ENCODE measurements at places on chromosomes 12 and 14.
A peak's percentile ranks its signal among the peaks of the same experiment; 100 is the strongest.

- no peak for DNase-seq
Measured at GRCh38 chr12:101761350-101761749, 22.1 kb upstream of the SYCP3 start.

GRCh38 chr12:38776647-38777046 lies 128.7 kb downstream of the CPNE8 start:
- no peak for DNase-seq

DNA sequence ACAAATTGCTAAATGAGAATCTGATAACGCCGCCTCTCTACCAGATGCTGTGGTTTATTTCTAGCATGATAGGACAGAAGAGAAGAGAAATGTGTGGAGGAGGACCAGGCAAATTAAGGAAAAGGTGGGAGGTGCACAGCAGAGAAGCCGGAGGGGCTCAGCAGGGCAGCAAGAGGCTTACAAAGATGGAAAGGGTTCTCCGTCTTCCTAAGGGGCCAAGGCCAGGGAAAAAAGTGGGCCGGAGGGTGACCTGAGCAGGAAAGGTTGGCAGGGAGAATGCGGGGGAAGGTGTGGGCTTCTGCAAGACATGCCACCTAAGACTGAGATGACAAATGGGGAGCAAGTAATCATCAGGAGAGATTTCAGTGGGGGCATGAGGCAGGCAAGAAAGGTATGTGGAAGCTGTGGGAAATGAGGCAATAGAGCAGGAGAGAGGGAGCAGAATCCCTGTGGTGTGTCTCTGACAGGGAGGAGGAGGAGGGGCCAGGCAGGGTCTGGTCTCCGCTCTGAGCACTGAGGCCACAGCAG lies 18.7 kb downstream of the MANSC1 start:
- DNase-seq: no peak

- DNase-seq: no peak
Measured at GRCh38 chr14:77306851-77307496, 13.7 kb downstream of the POMT2 start.

DNA sequence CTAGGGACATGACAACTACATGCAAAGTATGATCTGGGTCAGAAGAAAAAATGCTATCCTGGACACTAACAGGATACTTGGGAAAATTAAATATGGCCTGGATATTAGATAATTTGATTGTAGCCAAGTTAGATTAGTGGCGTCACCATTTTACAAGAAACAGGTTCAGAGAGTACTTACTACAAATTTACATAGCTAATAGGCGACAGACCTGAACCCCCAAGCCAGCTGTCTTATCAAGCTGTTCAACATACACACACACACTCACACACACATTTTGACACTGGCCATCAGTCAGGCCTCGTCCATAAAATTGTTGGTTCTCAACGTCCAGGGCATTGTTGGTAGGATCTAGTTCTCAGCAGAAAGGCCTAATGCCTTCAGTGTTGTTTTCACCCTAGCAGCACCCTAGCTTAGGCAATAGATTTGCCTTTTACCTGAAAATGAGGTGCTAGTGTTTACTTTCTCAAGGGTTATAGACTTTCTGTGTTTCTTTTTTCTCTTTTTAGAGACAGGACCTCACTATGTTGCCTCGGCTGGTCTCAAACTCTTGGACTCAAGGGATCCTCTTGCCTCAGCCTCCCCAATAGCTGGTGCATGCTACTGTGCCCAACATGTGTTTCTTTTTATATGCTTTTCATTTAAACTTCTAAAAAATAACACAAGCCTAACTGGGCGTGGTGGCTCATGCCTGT lies 3.3 kb upstream of the C14orf93 start:
- DNase-seq: no peak

DNA sequence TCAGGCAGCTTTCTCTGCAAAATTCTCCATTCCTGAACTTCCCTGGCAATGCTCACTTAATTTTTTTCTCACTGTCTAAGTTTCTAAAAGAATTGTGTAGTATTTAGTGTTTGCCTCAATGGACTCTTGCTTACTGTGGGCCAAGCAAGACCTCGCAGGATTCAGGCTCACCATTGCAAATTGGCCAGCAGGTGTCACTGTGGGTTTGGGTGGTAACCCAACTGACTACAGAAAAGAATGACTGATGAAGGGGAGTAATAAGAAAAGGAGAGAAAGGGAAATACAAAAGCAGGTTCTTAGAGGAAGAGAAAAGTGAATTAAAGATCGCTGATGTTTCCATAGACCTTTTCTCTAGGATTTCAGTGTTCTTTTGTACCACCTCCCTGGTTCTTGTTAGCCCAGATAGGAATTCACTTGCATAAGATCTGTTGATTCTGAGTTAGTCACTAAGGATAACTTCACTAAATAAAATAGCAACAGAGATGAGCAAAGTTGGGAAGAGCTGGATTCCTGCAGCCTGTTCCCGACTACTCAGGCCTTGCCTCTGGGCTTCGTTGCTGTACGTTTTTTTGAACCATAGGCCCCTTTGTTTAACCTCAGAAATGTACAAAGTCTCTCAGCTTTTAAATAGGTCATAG lies 386.5 kb upstream of the DDHD1 start:
- DNase-seq: peak; percentile 66

DNA sequence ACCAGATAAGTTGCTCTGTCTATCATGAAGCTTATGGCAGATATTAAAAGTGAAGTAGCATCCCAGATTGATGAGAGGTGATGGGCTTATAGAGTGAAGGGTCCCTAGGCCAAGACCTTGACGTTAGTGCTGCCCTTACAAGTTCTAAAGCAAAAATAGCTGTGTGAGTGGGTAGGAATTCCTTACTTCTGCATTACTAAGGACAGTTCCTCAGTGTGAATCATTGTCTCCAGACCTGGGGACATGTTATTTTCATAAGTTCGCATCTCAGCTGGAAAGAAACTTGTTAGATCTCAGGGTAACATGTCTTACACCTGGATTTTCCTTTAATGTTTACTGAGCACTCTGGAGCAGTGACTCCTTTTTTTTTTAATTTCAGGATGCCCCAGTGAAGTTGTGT lies 28.7 kb downstream of the MAPKAPK5 start:
- DNase-seq: no peak

DNA sequence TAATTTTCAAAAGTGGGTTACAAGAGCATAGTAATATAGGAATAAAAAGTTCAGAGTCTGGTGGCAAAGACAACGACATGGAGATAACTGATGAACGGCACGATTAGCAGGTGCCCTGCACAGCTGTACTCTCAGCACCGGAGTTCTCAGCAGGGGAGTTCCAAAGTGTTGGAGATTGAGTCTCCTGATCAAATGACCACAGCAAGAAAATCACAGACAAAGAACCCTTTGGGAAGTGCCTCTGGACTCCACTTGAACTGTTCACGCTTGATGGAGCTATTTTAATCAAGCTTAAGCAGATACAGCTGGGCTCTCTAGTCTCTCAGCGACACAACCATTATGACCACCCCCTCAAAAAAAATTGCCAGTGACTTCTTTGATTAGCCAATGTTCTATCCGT lies 153.1 kb downstream of the ALG10B start:
- no peak for DNase-seq

- DNase-seq: no peak
Measured at GRCh38 chr14:29351996-29352705, 575.5 kb downstream of the PRKD1 start.

GRCh38 chr14:69683971-69684370 lies 72.6 kb downstream of the SUSD6 start:
- no peak for DNase-seq

- no peak for DNase-seq
Measured at GRCh38 chr14:57205938-57206337, 62.8 kb downstream of the EXOC5 start.

DNA sequence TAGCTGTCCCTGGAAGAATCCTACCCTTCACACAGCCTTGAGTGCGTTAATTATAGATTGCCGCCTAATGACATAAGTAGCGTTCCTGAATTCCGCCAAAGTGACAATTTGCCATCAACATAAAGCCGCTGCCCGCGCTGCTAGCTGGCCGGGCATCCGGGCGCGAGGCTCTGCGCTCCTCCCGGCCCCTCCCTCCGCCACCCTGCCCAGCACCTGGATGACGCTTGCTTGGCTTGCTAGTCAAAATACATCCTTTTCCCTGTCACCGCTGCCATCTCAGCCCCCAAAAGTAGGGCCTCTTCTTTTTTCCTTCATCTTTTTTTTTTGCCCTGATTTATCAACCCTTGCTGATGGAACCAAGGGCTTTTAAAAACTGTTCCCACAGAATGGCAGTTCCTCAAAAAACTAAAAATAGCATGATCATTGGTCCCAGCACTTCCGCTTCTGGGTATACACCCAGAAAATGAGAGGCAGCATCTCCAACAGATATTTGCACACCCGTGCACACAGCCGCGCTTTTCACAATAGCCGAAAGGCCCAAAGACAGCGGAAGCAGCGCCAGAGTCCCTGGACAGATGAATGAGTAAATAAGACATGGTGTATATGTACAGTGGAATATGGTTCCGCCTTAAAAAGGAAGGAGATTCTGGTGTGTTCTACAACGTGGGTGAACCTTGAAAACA lies 235.2 kb downstream of the BCL11B start:
- no peak for DNase-seq

GRCh38 chr14:20679907-20680306 lies 4.5 kb upstream of the RNASE4 start:
- DNase-seq: peak; percentile 57

GRCh38 chr14:100285021-100285912 lies 21.0 kb downstream of the SLC25A29 start:
- peak; percentile 95 for DNase-seq

- DNase-seq: peak; percentile 73
Measured at GRCh38 chr12:52020539-52021336, 14.0 kb downstream of the TAMALIN start.

- DNase-seq: no peak
Measured at GRCh38 chr14:95039259-95039992, 117.9 kb downstream of the DICER1 start.
